Psoas muscle (tissue), 8 donors: ENCODE measurements at places on chromosomes 3 and 15. TPM values are rescaled to one million over a fixed set of nuclear protein-coding genes. Genes with fewer than 3 reads are reported as not detected.

The CACNA1D gene
- polyA plus RNA-seq, result not detected

The RAB5A gene
- polyA plus RNA-seq, result 46.5 TPM

The STXBP5L gene
- polyA plus RNA-seq, result 0.01 TPM

The UACA gene
- 95.3 TPM for polyA plus RNA-seq

The OXTR gene
- polyA plus RNA-seq, result 0.09 TPM

The HCN4 gene
- polyA plus RNA-seq, result not detected

The TTLL13 gene
- 0.05 TPM for polyA plus RNA-seq

The PRR20G gene
- not detected for polyA plus RNA-seq

The CYP8B1 gene
- not detected for polyA plus RNA-seq

The SERPINI1 gene
- 4.5 TPM for polyA plus RNA-seq

The GATA2 gene
- polyA plus RNA-seq, result 7.4 TPM

The MUC4 gene
- not detected for polyA plus RNA-seq

The ITPKA gene
- 0.04 TPM for polyA plus RNA-seq

The PIK3CA gene
- polyA plus RNA-seq, result 17.3 TPM

The RPL39L gene
- 0.79 TPM for polyA plus RNA-seq

The ZNF148 gene
- polyA plus RNA-seq, result 13.8 TPM

The SPTBN5 gene
- 0.13 TPM for polyA plus RNA-seq

The HRH1 gene
- polyA plus RNA-seq, result 0.42 TPM

The SLC22A13 gene
- polyA plus RNA-seq, result 0.29 TPM

The HES1 gene
- polyA plus RNA-seq, result 6.5 TPM

The BCHE gene
- polyA plus RNA-seq, result 0.70 TPM

The CHRNA3 gene
- polyA plus RNA-seq, result 0.04 TPM
